ENCODE measurements at places on chromosomes 7 and 10.

DNA sequence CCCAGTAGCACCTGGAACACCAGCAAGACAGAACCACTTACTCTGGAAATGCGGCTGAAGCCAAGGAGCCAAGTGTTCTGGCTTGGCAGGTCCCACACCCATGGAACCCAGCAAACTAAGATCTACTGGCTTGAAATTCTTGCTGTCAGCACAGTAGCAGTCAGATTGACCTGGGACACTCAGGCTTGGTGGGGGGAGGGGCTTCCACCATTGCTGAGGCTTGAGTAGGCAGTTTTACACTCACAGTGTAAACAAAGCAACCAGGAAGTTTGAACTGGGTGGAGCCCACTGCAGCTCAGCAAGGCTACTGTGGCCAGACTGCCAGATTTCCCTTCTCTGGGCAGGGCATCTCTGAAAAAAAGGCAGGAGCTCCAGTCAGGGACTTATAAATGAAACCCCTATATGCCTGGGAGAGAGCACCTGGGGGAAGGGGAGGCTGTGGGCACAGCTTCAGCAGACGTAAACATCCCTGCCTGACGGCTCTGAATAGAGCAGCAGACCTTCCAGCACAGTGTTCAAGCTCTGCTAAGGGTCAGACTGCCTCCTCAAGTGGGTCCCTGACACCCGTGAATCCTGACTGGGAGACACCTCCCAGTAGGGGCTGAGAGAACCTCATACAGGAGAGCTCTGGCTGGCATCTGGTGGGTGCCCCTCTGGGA lies 121.2 kb downstream of the MTERF1 start:
- DNase-seq, result no peak

- DNase-seq, result no peak
Measured at GRCh38 chr10:110914431-110914830, 4.5 kb downstream of the BBIP1 start.

GRCh38 chr10:123019264-123019663 lies 10.5 kb downstream of the ACADSB start:
- no peak for DNase-seq

DNA sequence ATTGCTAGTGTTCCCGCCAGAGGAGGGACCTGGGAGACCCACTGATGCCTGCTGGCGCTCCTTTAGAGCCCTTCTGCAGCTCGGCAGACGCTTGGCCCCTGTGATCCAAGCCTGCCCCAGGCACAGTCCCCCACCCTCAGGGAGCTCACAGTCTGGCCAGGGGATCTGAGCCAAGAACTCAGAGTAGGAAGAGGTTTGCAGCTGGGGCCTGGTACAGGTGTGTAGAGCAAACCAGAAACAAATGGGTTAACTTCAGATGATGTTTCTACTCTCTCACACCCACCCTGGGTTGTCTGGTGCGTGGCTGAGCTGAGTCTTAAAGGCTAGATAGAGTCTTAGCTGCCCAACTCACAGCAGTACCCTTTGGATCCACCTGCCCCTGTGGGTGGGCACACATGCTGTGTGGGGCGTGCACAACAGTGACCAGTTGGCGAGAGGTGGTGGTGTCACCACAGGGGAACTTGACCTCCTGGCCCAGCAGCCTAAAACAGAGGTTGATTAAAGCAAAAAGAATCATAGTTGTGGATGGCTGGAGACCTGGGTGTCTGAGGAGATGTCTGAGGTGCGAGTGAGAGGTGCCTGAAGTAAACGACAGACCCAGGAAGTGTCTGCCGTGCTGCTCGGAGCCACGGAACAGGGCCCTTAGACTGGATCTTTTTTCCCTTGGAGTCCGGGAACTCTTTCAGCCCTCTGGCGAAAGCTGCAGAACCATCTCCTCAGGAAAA lies 31.2 kb upstream of the SRGN start:
- DNase-seq, result no peak

- peak; percentile 70 for DNase-seq
Measured at GRCh38 chr7:75915416-75916156, 631 bp downstream of the POR start.

DNA sequence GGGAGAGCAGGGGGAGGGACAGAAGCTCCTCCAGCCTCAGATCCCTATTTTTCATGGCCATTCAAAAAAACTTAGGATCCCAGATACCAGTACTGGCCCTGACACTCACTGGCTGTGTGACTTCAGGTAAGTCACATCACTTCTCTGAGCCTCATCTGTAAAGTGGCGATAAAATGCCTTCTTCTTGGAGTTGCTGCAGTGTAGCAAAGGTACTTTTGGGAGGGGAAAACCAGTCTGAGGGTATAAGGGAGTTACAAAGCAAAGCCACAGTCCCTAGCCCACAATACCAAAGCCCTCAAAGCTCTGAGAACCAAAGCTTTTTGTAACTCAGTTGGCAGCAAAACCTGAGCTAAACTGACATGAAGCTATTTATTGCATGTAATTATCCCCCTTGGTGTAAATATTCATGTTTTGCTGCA lies 43.4 kb upstream of the COL13A1 start:
- no peak for DNase-seq

GRCh38 chr7:21819048-21819447 lies 126.7 kb downstream of the CDCA7L start:
- DNase-seq, result no peak

DNA sequence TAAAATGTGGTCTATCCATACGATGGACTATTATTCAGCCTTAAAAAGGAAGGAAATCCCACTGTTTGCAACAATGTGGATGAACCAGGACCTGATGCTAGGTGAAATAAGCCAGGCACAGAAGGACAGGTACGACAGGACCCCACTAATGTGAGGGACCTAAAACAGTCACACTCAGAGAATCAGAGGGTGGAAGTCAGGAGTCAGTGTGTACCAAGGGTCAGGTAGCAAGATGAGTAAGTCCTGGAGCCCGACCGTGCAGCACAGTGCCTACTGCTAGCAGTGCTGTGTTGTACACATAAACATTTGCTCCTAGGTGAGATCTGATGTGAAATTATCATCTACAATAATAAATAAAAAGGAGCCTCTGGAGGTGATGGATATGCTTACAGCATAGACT lies 322.3 kb downstream of the GLRX3 start:
- DNase-seq, result no peak

- no peak for DNase-seq
Measured at GRCh38 chr10:60684091-60684490, 94.2 kb upstream of the CDK1 start.

- DNase-seq, result no peak
Measured at GRCh38 chr10:106436123-106436715, 728.3 kb downstream of the SORCS1 start.

GRCh38 chr10:127877699-127878098 lies 15.0 kb downstream of the CLRN3 start:
- DNase-seq, result no peak

DNA sequence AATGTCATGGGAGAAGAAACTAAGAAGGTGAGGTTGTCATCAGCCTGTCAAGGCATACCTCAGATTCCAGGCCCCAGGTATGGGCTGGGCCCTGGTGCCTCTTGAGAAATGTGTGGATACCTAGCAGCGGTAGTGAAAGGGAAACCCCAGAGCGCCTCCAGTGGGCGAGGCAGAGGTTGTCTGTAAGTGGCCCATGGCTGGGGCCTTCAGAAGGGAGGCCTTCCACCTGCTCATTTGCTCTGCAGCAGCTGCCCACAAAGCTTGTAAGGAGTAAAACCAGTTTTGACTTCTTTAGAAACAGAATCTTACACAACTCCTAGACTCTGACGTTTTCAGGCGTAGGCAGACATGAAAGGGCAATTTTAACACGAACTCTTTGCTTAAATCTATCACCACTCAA lies 509.9 kb downstream of the PARD3 start:
- no peak for DNase-seq

- peak; percentile 3 for DNase-seq
Measured at GRCh38 chr10:126857178-126857806, 47.9 kb upstream of the DOCK1 start.

GRCh38 chr7:51268859-51269258 lies 47.8 kb downstream of the COBL start:
- no peak for DNase-seq

DNA sequence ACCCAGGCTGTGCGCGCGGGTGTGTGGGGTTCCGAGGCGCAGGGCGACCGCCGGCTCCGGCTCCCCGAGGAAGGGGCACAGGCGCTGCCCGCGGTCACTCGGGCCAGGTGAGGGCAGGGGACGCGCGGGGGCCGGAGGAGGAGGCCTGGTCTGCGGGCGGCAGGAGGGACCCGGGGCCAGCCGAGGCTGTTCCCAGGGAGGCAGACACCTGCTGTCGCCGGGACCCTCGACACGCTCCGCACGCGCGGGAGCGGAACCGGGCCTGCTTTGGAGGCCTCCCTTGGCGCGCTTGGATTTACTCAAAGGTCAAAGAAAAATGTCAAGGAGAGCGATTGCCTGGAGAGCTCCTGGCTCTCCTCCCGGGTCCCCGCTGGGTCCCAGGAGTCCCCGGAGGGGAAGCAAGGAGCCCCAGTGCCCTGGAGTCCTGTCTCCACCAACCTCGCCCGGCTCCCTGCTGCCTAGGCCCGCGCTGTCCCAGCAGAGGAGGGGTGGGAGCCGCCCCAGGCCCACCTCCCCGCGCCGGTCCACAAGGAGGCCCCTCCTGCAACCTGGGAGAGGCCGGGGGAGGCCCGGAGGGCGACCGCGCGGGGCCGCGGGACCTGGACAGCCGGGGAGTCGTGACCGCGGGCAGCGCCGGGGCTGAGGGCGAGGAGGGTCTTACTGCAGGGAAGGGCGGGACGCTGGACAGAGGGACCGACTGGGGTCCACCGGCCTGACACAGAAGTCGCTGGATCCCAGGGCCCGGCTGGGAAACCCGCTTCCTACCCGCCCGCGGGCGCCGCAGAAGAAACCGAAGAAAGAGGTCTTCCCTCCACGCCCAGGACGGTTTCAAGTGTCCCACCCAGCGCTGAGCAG lies 348.9 kb downstream of the DNAJB6 start:
- no peak for DNase-seq

Data from activated CD8-positive, alpha-beta memory T cell treated with anti-CD3 and anti-CD28 coated beads for 24 hours (primary cell).